CD8-positive, alpha-beta memory T cell (primary cell): ENCODE measurements at places on chromosomes 12 and 14.

- no peak for DNase-seq
These were observed 256.6 kb downstream of the NAV3 start for GRCh38 chr12:78087363-78087675.

DNA sequence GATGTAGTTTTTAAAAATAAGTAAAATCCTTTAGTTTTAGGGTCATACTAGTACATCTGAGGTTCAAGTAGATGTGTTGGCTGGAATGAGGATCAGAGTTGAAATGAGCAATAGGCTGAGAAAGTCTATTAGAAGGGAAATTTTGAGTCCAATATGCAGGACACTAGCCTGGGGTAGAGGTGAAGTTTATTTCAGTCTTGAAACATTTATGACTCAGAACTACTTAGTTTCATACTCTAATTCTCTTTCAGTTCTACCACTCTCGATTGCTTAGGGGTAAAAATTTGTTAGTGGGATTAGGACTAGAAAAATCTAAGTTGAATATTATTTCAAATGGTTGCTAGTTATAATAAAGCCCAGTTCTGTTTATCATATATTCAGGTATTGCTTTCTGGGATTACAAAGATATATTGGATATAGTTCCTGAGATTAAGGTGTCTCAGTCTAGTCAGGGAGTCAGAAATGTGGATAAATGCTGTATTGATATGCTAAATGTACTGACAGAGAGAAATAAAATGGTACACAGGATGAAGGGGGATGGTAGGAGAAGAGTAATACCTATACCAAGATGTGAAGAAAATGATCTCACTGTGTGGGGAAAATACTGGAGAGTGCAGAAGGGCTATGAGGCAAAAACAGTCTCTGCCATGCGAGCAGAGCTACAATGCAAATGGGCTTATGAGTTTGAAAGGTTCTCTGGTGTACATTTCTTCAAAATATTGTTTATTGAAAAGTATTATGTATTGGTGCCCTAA is 395.8 kb upstream of the FBXO33 start:
- no peak for DNase-seq

DNA sequence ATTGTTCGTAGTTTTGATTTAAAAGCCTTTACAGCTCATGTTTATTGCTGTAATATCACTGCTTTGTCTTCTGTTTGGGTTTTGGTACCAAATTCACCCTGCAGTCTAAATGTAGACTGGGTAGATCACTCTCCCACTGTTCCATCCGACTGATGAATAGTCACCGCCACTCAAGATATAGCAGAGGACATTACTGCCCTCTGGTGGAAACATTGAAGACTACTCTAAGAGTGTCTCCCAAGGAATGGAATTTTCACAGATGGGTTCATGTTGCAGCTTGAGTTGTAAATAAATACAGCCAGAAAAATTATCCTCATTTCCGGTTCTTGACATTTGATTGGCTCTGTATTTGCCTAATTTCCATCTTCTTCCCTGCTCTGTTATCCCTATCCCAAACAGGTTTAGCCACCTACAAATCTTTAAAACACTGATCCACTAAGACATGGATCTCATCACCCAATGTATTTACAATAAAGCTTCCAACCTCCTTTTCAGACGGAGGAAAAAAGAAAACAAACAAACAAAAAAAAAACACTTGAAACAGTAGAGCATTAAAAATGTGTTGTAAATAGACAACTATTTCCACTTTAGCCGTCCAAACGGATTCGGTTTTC is 198.3 kb upstream of the CPNE8 start:
- no peak for DNase-seq

DNA sequence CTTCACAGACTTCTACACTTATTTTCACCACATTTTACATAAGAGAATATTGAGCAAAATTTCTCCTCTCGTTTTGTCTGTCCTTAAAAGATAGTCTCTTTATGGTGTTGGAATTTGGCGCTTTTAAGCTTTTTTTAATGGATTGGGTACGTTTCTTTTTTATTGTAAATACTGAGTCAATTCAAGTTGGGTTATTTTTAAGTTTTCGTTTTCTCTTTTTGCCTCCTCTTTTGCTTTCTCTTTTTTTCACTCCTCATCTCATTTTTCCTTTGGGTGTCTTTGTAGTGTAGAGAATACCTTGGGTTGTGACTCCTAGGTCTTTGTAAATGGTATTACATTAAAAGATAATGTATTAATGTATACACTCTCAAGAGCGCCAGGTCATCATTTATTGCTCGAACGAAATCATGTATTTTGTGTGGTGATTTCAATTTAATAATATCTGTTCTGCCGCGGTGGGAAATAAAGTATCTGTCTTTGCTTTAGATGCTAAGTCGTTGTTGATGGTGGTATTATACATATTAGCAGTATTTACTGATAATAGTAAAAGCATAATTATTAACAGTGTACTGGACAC is 845 bp downstream of the TMX1 start:
- no peak for DNase-seq

DNA sequence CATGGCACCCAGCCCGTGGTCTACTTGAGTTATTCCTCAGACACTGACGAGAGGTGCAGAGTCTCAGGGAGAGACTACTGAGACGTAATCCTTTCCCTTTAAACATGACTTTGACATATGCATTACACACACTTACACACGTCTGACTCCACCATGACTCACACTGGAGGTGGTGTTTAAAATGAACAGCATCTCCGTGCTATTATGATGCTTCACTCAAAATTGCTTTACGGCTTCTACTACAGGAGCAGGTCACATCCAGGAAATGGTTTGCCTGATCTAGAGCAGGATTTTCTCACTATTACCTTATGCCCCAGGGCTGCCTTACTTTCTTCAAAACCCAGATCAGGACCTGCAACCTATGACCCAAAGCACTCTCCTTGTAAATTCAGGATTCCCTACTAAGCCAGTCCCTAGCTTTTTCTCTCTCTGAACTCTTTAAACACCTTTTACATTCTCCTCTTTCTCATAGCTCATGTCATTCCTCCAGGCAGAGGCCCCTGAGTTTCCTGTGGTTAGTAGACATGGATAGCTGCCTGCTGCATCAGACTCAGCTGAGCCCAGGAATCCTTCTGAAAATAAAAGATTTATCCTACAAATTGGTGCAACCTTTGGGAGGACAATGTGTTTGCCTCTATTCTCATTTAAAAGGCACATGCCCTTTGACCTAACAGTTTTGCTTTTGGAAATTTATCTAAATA is 31.2 kb downstream of the TMCC3 start:
- no peak for DNase-seq
